ENCODE measurements at places on chromosomes 12 and 14.

DNA sequence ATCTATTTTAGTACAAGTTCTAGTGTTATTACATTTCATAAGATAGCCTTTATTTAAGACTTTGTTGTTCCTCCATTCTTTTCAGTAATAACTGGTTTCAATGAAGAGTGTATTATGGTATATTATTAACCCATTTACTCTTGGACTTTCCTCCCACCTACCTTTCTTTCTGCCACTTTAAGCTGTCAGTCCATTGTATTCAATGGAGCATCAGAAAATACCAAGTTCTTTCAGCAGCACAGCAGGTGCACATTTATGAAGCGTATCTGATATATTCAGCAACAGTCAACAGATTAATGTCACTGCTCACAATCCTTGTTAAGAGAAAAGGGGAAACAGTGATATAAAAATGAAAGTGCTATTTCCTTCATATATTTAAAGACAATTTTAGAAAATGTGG is 660.9 kb downstream of the C12orf50 start:
- DNase-seq: no peak

DNA sequence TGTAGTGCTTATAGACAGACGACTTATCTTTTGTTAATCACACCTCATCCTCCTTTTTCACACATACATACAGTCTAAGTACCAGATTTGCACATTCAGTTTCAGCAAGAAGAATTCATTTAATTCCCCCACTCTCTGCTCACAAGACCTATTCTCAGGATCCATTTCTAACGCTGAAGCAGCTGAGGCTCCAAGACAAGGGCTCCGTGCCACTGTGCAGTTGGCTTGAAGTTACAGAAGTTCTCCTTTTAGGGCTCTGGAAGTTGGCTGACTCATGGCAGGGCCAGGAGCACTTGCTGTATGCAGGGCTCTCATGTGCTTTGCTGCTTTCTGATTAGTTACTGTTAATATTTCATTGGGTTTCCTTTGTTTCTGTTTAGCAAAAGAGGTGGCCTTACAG is 1566.9 kb upstream of the TMEM132C start:
- DNase-seq: no peak

DNA sequence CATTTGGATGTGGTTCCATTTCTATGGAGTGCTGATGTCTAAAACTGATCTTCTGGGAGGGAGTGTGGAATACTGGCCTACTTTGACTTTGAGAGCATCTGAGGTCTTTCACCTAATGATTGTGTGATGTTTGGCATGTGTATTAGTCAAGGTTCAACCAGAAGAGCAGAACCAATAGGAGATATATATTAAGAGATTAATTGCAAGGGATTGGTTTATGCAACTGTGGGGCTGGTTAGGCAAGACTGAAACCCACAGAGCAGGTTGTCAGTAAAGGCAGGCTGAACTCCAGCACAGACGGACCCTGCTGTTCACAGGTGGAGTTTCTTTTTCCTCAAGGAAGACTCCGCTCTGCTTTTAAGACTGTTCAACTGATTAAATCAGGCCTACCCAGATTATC is 11.6 kb downstream of the BMAL2 start:
- DNase-seq: no peak

GRCh38 chr12:29676676-29677075 is 107.1 kb downstream of the TMTC1 start:
- no peak for DNase-seq

DNA sequence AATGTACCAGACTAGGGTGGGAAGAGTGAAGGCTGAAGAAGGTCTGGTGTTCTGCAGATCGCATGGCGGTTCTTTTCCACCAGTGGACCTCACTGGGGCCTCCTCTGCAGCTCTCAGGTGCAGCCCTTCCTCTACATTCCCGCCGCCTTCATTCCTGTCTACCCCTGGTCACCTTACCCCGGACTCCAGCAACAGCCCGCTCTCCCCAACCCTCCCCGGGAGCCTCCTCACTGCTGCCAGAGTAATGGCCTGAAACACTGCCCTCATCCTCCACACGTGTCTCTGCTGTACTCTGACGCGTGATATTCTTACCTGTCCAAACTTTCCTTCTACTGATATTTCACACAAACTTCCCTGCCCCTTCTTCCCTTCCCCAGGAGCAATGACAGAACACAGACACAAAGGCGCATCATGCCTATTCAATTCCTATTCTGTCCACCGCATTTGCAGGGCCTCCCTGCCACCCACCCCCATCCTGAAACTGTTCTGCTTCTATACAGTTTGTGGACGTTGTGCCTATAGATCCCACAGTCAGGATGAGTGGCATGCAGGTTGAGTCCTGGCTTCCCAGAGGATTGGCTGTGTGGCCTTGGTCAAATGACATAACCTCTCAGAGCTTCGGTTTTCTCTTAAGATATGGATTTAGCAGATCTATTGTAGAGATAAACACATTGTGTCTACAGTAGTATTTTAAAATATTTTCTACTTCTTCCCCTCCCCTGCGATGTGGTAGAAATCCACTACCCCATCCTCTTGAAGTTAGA is 1.7 kb upstream of the NUAK1 start:
- DNase-seq: no peak

DNA sequence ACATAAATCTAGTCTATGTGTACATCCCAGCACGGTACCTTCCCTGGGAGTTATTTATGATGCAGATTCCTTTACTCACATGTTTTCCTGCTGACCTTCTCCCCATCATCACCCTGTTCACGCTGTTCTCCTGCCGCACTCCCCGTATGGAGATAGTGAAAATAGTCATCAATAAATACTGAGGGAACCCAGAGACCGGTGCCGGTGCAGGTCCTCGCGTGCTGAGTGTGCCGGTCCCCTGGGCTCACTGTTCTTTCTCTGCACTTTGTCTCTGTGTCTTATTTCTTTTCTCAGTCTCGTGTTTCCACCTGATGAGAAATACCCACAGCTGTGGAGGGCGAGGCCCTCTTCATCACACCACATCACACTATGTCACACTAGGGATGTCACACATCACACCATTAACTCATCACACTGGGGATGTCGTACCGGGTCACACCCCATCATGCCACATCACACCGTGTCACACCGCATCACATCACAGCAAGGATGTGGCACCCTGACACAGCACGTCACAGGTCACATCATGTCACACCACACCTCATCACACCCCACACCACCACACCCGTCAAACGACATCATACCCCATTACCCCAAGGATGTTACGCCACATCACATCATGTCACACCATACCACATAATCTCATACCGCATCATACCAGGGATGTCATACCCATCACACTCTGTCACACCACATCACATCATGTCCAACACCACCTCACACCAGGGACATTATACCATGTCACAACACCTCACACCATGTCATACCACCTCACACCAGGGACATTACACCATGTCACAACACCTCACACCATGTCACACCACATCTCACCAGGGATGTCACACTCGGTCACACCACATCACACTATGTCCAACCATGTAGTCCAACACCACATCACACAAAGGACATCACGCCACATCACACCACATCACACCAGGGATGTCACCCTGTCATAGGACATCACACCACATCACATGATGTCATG is 207.0 kb downstream of the TMEM121 start:
- DNase-seq: no peak

- no peak for DNase-seq
Observed at GRCh38 chr12:128693115-128693514, 130.6 kb downstream of the SLC15A4 start.

DNA sequence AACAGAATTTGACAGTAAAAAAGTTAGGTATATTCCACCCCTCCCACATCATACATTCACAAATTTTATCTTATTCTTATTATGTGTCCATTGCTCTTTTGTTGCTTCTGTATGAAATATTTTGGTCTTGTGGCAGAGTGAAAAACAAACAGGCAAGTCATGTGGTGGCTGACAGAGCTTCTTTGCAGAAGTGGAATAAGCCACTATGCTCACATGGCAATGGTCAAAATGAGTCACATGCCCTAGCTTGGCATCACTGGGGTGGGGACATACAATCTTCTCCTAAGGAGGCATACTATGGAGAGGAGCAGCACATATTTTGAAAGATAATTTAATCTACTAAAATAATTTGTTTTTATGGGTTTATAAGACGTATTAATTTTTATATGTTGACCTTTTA is 27.7 kb upstream of the CMA1 start:
- DNase-seq: no peak

DNA sequence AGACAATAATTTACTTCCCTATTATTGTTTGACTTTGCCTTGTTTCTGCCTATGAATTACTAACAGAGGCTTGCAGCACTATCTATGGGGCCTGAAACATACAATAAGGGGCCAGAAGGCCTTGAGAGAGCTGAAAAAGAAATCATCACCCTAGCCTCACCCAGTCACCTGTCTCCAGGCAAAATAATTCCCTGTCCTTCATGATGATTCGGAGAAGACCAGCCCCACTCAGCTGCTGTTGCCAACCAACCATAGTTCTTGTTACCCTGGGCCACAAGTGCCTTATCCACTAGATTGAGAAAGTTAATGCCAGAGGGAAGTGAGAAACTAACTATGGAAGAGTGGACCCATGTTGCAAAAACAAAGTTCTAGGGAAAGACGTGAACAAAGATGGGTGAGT is 97.1 kb downstream of the ARF6 start:
- DNase-seq: no peak

- no peak for DNase-seq
Observed at GRCh38 chr12:68850390-68850789, 42.4 kb downstream of the MDM2 start.

GRCh38 chr14:71933001-71933587 is 865 bp downstream of the RGS6 start:
- DNase-seq: peak; percentile 22

DNA sequence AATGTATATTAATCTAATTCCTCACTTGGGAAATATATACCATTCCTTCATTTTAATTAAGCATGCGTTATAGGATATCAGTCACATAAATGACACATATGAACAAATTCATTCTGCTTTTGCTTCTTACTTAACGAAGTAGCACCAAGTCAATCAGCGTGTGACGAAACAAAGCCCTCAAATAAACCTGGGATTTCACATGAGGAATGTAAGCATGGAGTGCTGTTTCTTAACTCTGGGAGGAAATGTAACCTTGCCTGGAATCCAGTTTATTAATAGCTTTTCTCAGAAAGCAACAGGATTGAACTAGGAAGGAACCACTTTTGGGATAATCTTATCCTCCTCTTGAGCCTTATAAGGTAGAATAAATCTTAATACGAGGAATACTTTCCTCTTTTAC is 72.0 kb downstream of the NIN start:
- DNase-seq: no peak

GRCh38 chr14:104531421-104532190 is 48.0 kb upstream of the C14orf180 start:
- DNase-seq: no peak

DNA sequence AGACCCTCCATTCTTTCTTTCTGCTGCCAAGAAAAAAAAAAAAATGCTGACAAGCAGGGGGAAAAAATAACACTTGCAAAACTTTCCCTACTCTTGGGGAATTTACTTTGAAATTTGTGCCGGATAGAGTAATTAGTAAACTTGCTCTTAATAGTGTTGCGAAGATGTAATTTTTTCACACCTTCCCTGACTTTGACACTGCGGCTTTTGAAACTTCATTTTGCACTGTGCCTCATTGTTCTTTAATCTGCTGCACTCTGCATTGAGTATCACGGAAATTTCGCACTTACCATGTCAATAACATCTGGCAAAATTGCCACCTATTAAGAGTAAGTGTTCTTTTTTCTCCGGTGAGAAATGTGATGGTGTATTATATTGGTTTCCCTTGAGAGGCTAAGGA is 596.1 kb downstream of the VRK1 start:
- no peak for DNase-seq

DNA sequence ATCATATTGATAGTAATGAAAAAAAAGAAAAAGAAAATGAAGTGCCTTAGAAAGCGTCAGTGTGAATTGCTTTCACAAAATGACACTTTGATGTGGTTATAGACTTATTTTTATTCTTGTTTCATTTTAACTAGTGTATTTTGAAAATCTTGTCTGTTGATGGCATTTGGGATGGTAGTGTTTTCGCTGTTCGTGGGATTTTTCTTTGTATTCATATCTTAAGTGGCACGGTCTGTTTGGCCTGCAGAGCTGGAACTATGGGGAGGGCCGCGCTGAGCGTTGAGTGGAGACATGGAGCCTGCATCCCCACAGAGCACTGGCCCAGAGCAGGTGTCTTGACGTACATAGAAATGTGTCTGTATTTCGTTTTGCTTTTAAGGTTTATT is 61.6 kb downstream of the WDR20 start:
- DNase-seq: peak; percentile 18

DNA sequence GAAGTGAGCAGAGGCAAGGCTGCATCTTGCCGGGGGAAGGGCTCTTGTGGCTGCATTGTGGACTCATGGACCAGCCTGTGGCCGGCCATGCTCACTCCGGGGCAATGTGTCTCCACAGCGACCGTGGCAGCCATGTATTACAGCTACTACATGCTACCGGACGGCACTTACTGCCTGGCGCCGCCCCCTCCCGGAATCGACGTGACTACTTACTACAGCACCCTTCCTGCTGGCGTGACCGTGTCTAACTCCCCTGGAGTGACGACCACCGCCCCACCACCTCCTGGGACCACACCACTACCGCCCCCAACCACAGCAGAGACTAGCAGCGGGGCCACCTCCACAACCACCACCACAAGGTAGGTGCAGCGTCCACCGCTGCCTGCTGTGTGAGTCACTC is 42.1 kb downstream of the SFSWAP start:
- no peak for DNase-seq

GRCh38 chr14:77037215-77037937 is 8.9 kb upstream of the IRF2BPL start:
- DNase-seq: no peak

DNA sequence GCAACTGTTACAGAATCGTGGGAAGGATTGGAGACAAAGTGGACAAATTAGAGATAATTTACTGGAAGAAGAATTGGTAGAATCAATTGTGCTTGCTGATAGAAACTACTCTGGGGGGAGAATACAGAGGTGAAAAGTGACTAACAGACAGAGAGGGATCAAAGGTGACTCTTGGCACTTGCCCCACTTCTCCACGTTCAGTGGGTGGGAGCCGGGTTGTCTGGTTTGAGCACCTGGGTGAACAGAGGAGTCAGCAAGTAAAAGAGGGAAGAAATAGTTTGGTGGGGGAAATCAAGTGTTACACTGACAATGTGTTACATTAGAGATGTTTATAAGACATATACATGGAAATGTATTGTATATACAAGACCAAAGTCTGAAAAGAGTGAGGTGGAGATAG is 69.1 kb downstream of the PPP2R5E start:
- DNase-seq: no peak

DNA sequence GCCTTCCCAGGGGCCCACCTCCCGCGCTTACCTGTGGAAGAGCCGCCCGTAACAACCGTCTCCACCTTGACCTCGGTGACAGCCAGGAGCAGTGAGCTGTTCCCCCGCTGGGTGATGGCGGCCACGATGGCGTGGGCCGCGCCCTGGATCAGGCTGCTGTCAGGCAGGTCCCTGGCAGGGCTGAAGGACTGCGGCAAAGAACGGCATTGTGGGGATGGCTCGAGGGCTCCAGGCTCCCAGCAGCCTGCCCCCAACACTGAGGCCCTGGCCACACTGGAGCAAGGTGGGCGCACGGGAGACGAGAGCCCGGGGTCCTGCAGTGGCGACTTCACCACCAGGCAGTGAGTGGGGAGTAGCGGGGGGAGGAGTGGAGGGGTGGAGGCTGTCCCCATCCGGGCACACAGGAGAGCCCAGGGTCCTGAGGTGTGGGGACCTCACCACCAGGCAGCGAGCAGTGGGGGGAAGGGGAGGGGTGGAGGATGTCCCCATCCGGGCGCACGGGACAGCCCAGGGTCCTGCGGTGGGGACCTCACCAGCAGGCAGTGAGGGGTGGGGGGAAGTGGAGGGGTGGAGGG is 25.0 kb downstream of the JAG2 start:
- no peak for DNase-seq

- DNase-seq: no peak
Observed at GRCh38 chr12:127785986-127786590, 480.9 kb upstream of the TMEM132C start.

- DNase-seq: no peak
Observed at GRCh38 chr12:91871751-91872150, 273.9 kb downstream of the BTG1 start.
